ENCODE measurements at places on chromosomes 13 and 19. TPM values are rescaled to one million over a fixed set of nuclear protein-coding genes. Genes with fewer than 3 reads are reported as not detected.
A peak's percentile ranks its signal among the peaks of the same experiment; 100 is the strongest.

Gene CKAP2
- total RNA-seq: 40.9 TPM

Gene HIPK4
- not detected for total RNA-seq

Gene DKKL1
- not detected for total RNA-seq

Gene GATAD2A
- 135 TPM for total RNA-seq

Gene RYR1
- total RNA-seq: 3.6 TPM

Gene OR7C1
- total RNA-seq: not detected

Gene PCDH17
- total RNA-seq: not detected

Gene KLK2
- total RNA-seq: 0.75 TPM

Gene PDX1
- total RNA-seq: not detected

DNA sequence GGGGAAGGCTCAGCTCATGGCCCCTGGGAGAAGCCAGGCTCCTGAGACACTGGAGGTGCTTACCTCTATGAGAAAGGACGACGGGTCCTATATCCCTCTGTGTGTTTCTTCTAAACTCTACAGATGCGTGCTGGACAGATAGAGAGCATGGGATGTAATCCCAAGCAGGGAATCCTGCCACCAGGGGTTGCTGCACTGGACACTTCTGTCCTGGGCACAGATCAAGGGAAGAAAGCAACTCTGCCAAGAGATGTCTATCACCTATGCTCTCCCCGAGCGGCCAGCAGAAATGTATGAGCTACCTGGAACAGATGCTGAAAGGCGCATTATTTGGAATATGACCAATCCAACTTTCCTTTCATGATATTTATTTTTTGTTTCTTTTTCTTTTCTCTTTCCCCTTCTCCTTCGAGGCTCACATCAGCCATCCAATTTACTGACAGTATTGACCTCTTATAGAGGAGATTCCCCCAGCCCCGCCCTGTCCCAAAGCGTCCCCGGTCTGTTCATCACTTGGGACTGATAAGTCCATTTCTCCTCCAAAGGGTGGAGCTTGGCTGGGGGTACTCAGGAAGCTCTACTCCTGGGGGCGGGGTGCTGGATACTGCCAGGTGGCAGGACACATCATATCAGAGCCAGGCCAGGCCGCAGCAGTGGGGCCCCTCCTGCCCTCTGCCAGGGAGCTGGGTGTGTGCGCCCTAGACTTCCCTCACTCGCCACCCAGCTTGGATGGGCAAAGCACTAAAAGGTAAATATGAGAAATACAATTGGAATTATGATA lies 34.2 kb downstream of the TSHZ3 start:
- H3K27ac ChIP-seq: no peak overlapping the region
- H3K27me3 ChIP-seq: peaks cover 3% of the 10 kb centered on the region
- no peak overlapping the region for H3K4me3 ChIP-seq
- DNase-seq: no peak

GRCh38 chr19:7099597-7099921 lies 30.1 kb downstream of the ZNF557 start:
- H3K4me3 ChIP-seq: peak overlapping the region; percentile 92
- peaks cover 3% of the 10 kb centered on the region for H3K27me3 ChIP-seq
- peaks cover 24% of the 10 kb centered on the region for H3K4me1 ChIP-seq
- no peak for DNase-seq
- peak overlapping the region; percentile 92 for H3K27ac ChIP-seq

GRCh38 chr13:20782116-20782708 lies 8.5 kb upstream of the EEF1AKMT1 start:
- no peak overlapping the region for H3K27ac ChIP-seq
- H3K4me3 ChIP-seq: no peak overlapping the region
- H3K36me3 ChIP-seq: peaks cover 29% of the 10 kb centered on the region
- no peak for DNase-seq
- no peaks in the 10 kb centered on the region for H3K27me3 ChIP-seq

DNA sequence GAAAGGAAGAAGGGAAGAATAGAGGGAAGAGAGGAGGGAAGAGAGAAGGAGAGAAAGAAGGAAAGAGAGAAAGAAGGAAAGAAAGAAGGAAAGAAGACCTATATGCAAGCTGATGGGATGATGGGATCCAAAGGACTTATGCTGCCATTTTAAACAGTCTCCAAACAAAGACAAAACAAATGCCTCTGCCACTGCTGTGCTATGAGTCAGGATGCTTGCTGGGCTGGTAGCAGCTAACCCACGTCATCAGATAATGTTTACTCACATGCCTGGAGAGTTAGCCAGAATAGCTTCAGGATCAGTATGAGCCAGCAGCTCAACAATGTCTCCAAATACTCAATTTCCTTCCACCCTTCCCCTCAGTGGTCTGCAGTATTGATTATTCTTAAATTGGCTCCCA lies 12.0 kb upstream of the ZNF274 start:
- H3K4me3 ChIP-seq: no peak overlapping the region
- H3K27me3 ChIP-seq: no peaks in the 10 kb centered on the region
- no peak for DNase-seq
- H3K27ac ChIP-seq: no peak overlapping the region
- no peaks in the 10 kb centered on the region for H3K4me1 ChIP-seq

GRCh38 chr13:99299920-99300341 lies 7.3 kb downstream of the GPR183 start:
- H3K27ac ChIP-seq: no peak overlapping the region
- peaks cover 44% of the 10 kb centered on the region for H3K36me3 ChIP-seq
- H3K4me1 ChIP-seq: peaks cover 71% of the 10 kb centered on the region
- H3K27me3 ChIP-seq: no peaks in the 10 kb centered on the region
- H3K4me3 ChIP-seq: peak overlapping the region; percentile 20
- DNase-seq: no peak

DNA sequence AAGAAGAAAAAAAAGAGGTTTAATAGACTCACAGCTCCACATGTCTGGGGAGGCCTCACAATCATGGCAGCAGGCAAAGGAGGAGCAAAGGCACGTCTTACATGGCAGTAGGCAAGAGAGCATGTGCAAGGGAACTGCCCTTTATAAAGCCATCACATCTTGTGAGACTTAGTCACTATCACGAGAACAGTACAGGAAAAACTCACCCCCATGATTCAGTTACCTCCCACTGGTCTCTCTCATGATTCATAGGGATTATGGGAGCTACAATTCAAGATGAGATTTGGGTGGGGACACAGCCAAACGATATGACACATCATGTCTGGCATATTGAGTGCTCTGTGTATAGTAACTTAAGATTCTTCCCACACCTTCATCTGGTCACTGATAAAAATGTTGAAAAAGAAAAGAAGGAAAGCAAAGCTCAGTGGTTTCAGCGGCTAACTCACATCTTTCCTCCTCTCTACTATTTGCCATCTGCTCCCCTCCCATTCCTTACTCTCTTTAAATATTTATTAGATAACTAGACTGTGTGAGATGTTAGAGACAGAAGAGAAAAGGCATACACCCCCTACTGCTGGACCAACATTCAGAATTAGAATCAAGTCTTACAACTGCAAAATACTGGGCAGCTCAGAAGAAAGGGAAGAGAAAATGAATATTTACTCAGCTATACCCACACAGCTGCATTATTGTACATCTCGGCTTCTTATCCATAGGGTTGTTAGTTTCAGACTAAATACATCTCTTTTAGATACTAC lies 60.1 kb upstream of the AKAP11 start:
- H3K4me3 ChIP-seq: no peak overlapping the region
- DNase-seq: no peak

DNA sequence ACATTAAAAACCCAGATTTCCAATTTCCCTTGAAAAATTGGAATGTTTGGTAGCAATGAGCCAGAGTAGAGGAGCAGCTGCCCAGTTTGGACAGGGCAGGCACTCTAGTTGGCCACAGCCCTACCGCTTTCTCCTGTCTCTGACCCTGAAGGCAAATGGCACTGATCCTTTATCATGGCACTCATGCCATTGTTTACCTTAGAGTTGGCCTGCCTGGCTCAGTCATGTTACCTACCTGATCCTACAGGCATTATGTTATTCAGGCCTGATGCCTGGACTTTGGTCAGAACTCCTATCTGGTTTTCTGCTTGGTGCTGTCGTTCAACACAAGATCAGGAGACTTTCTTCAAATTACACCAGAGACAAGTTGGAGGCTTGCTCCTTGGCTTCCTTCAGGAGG lies 24.9 kb upstream of the TDRD3 start:
- H3K4me3 ChIP-seq: no peak overlapping the region
- no peaks in the 10 kb centered on the region for H3K36me3 ChIP-seq
- no peaks in the 10 kb centered on the region for H3K4me1 ChIP-seq
- no peak for DNase-seq

DNA sequence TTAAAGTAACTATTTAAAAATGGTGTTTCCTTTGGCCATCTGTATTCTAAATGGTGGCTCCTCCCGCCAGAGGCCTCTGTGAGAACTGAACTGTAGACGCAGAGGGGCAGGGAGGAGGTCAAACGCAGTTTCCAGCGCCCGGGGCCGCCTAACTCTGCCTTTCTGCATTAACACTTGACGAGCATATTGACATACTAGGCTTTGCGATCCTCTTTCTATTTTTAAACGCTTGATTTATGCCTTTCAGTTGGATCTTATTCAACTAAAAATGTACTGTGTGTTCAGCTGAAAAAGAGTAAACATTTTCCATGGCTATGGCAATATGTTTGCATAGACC lies 74.7 kb downstream of the SPACA7 start:
- no peak overlapping the region for H3K27ac ChIP-seq
- H3K27me3 ChIP-seq: no peaks in the 10 kb centered on the region
- H3K36me3 ChIP-seq: no peaks in the 10 kb centered on the region
- H3K4me1 ChIP-seq: no peaks in the 10 kb centered on the region
- peak; percentile 23 for DNase-seq
- no peak overlapping the region for H3K4me3 ChIP-seq

DNA sequence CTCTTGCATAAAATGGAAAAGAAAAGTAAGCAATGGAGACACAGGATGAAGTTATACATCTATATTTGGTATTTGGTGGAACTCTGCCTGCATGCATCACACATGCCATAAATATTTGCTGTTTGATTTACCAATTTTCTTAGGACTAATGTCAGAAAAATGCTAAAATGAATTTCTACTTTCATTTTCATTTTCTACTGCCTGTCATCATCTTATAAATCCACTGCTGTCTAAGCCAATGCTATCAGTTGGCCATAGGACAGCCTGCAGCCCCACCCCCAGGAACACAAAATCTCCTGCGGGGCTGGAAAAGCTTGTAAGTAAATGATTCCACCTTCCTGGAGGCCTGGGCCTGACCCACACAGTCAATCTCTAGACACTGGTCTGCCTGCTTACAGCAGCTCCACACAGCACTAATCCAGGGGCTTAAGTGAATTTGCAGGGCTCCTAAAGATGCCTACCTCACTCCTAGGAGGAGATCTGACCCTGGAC lies 122.0 kb downstream of the ENOX1 start:
- DNase-seq: peak; percentile 69
- H3K4me1 ChIP-seq: peaks cover 8% of the 10 kb centered on the region
- H3K36me3 ChIP-seq: no peaks in the 10 kb centered on the region
- H3K27ac ChIP-seq: peak overlapping the region; percentile 36

DNA sequence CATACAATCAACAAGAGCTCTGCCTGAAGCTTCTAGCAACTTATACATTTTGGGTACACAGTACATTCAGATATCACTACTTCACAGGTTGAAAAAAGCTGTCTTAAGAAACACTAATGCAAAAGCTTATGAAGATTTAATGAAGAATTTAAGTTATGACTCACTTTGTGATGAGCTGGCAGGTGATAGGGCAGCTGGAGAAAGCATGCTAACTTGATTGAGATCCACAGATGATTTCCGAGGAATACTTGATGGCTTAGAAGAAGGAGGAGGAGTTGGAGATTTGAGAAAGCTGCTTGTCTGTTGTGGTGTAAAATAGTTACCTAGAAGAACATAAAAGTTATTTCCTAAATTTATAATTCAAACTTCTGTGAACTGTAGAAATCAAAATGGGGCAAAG lies 23.3 kb downstream of the EXOSC8 start:
- H3K36me3 ChIP-seq: peaks cover 31% of the 10 kb centered on the region
- no peaks in the 10 kb centered on the region for H3K27me3 ChIP-seq
- H3K4me1 ChIP-seq: peaks cover 2% of the 10 kb centered on the region
- DNase-seq: no peak
- no peak overlapping the region for H3K27ac ChIP-seq

DNA sequence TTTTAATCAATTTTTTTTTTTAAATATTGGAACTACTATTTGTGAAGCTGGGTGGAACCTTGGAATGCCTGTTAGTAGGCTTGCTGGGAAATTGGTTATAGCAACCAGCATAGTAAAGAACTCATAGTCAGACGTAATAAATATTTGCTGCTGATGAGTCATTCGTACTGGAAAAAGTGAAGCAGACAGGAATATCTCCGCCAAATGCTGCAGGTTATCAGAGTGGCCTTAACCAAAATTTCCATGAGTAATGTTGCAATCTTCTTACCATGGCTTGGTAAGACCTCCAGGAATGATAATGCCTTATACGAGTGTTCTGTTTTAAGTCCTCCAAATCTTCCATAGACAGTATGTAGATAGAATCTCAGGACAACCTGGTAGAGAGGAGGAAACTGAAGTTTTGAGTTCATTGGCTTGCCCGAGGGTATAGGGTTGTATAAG lies 34.2 kb downstream of the MBNL2 start:
- H3K36me3 ChIP-seq: peaks cover 13% of the 10 kb centered on the region
- H3K27me3 ChIP-seq: no peaks in the 10 kb centered on the region
- peaks cover 58% of the 10 kb centered on the region for H3K4me1 ChIP-seq
- peak; percentile 55 for DNase-seq
- peak overlapping the region; percentile 84 for H3K27ac ChIP-seq
- H3K4me3 ChIP-seq: peak overlapping the region; percentile 26

GRCh38 chr19:44807162-44807561 lies 1.7 kb upstream of the BCAM start:
- no peaks in the 10 kb centered on the region for H3K36me3 ChIP-seq
- H3K27me3 ChIP-seq: peaks cover 12% of the 10 kb centered on the region
- H3K4me1 ChIP-seq: no peaks in the 10 kb centered on the region
- no peak overlapping the region for H3K4me3 ChIP-seq
- no peak overlapping the region for H3K27ac ChIP-seq

GRCh38 chr19:1943661-1944087 lies 2.7 kb downstream of the CSNK1G2 start:
- H3K4me1 ChIP-seq: peaks cover 25% of the 10 kb centered on the region
- DNase-seq: no peak
- H3K27me3 ChIP-seq: no peaks in the 10 kb centered on the region
- peak overlapping the region; percentile 93 for H3K27ac ChIP-seq
- H3K36me3 ChIP-seq: peaks cover 11% of the 10 kb centered on the region
- H3K4me3 ChIP-seq: peak overlapping the region; percentile 92
